Activated CD4-positive, CD25-positive, alpha-beta regulatory T cell (primary cell): ENCODE measurements at places on chromosomes 4 and X.

DNA sequence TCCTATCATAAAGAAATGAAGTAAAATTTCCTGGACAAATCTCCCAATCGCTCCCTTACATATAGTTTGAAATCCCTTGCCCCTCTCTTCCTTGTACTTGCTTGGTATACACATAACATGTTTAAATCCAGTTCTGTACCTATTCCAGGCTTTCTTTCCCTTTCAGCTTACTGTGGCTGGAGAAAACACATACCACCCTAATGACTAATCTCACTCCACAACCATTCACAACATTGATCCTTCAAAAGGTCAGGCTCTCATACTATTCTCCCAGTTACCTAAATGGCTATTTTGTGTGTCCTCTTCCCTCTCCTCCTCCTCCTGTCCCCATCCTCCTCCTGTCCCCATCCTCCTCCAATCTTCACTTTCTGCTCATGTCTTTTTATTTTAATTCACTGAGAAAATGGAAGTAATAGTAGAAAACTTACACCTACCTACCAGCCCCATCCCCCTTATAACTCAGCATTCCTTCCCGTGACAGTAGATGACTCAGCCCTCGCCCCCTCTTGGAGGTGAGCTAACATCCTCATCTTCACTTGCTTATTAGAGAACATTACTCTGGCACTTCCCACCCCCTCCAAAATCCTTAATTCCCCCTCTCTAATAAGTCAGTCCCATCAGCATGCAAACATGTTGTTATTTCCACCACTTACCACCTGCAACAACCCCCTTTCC is 77.5 kb downstream of the IL15 start:
- DNase-seq, result no peak

GRCh38 chr4:138821331-138821730 is 194.2 kb upstream of the NOCT start:
- DNase-seq, result no peak

DNA sequence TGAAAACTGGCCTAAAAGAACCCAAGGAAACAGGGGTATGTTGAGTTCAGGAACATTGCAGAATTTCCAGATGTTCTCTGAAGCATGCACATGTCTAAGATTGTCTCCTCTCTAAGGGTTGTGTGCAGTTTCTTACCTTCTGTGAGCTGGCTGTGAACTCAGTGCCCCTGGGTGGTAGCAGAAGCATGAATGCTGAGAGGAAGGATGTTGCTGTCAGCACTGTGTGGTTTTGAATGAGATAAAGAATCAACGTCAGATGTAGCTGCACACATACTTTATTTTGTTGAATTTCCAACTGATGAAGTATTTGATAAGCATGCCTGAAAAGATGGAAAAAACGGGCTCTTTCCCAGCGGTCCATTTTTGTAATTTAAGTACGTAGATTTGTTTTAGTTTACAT is 23.8 kb upstream of the CD38 start:
- DNase-seq, result peak; percentile 1

GRCh38 chr4:26803211-26803861 is 57.3 kb upstream of the STIM2 start:
- no peak for DNase-seq

GRCh38 chr4:70914000-70914399 is 11.8 kb downstream of the MOB1B start:
- no peak for DNase-seq

DNA sequence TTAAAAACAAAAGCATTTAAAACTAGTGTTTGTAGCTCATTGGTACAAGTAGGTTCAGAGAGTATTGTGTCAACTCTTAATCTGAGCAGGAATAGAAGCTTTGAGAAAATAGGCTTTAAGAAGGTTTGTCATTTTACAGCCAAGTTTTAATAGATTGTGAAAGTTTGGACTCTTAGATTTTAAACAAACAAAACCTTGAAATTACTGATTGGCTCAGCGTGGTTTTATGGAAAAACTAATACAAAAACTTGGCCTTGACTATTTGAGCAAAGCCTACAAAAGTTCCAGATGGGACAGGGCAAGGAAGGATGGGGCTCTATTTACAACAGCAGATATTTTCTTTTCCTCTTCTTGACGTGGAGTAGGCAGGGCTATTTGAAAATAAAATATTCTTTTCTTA is 16.5 kb downstream of the ZFX start:
- no peak for DNase-seq

DNA sequence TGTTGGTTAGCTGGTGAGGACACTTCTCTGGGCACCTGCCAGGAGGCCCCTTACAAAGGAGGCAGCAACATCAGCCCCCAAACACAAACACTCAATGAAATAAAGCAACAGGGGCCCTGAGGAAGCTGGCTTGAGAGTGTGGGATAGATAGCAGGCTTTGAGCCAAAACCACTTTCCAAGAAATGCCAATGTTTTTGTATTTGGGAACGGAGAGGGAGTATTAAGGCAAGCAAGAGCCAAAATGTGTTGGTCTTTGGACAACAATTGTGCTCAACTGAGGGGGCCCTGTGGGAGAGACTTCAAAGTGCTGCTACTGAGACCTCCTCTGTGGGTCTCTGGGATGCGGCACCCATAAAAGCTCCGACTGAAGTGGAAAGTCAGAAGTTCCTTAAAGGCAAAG is 41.0 kb downstream of the RAI2 start:
- no peak for DNase-seq

DNA sequence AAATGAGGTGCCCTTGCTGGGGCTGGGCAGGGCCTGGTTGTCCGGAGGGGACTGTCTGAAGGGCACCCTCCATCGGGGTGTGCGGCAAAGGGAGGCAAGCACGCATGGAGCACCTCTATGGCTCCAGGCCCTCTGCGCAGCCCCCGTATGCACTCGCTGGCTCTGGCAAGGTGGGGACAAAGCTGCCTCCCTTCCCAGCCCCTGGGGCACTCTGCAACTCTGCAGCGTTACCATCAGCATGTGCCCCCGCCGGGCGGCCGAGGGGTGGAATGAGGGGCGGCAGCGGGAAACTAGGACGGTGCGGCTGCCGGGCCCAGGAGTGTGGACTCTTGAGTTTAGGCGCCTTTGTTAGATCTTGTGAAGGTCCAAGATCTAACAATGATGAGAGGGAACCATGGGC is 26.4 kb downstream of the TRMT44 start:
- DNase-seq, result no peak

DNA sequence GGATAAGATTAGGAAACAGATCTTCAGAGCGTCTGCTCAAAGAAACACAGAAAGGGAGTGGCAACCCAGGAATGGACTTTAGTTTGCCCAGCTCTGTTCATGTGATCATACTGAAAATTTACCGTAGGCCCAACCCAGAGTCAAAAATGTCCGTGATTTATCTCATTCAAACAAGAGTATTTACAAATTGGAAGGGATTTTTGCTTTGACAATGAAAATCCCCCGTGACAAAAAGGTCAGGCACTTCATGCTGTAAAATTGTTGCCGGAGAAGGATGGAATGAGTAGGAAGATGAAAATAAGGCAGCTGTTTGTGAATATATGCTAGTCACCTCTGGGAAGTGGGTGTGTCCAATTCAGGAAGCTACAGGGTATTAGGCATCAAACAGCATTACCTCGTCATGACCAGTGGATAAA is 1.2 kb downstream of the SULT1B1 start:
- DNase-seq, result no peak

DNA sequence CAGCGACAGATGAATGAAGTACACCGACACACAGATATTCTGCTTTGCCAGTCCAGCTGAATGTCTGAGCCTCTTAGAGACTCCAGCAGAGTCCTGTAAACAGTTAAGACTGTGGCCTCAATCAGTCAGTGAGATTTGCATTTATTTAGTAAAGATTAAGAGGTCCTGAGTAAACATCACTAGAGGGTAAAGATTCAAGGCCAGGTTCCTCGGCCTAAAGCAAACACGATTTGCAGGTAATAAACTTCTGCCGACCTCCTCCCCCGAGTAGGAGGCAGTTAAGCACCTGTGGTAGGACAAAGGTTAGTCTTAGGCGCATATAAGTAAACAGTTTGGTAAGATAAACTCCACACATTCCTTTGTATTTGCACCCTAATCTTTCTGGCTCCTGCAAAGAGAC is 99.6 kb downstream of the CFAP47 start:
- no peak for DNase-seq

- no peak for DNase-seq
These were observed 99.6 kb upstream of the AFAP1 start for GRCh38 chr4:8039290-8039689.

DNA sequence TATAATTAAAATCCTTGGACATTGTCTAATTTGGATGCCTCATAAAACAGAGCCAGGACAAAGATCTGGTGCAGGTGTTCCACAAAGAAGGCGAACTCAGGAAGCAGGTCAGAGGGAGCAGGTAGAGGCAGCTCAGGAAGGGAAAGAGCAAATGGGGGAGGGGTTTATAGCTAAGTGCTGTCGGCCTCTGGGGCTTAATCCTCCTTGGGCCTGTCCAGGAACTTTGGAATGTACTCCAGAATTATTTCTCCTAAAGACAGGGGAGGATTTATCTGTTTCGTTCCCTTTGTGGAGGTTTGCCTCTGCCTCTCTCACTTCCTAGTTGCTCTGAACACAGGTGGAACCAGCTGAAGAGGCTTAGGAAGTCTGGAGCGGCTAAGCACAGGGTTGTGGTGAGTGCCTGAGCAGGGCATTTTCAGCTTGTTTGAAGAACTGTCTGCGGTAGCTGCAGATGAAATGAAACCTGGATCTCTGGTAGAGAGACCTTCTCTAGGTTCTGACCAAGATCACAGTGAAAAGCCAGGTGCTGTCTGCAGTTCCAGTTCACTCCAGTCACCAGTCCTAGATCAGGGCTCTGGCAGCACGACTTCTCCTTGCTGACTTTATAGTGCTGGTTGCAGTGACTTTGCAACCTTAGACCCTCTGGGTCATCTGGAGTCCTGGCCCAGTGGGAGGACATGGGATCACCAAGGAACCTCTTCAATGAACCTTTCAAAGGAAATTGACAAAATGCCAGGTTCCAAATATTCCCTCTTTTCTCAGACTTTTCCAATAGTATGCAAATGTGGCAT is 519.2 kb downstream of the PCDH10 start:
- no peak for DNase-seq

DNA sequence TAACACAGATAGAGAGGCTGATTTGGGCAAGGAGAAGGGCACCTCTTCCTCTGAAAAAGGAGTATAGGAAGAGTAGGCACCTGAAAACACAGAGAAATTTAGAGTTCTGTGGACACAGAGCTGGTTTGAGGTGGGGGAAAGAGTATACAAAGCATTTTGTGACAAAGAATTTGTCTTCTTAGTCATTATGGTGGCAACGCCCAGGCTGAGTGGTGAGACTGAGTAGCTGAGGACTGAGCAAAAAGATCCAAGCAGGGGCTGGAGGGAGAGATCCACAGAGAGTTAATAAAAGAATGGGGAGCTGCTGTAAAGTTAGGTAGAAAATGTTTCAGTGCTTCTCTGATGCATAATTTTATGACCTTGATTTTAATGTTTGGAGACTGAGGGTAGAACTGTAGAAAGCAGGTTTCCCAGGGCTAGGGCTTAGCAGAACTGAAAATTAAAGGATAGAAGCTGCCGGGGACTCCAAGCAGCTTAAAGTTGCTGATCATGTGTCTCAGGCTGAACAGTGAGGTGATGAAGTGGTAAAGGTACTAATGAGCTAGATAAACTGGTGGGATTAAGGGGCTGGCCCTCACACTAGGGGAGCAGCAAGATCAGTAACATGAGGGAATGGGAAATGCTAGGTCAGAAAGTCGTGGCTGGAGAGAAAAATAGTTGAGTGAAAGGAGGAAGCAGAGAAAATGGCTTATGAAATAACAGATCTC is 118.9 kb downstream of the CEP44 start:
- DNase-seq, result no peak

DNA sequence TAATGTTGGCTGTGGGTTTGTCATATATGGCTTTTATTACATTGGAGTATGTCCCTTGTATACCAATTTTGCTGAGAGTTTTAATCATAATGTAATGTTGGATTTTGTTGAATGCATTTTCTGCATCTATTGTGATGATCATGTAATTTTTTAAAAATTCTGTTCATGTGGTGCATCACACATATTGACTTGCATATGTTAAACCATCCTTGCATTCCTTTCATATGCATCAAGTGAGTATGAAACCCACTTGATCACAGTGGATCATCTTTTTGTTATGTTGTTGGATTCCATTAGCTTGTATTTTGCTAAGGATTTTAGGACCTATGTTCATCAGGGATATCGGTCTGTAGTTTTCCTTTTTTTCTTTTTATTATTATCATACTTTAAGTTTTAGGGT is 12.1 kb downstream of the HEPH start:
- DNase-seq, result no peak

- no peak for DNase-seq
These were observed 19.3 kb downstream of the WDR13 start for GRCh38 chrX:48616576-48616975.

DNA sequence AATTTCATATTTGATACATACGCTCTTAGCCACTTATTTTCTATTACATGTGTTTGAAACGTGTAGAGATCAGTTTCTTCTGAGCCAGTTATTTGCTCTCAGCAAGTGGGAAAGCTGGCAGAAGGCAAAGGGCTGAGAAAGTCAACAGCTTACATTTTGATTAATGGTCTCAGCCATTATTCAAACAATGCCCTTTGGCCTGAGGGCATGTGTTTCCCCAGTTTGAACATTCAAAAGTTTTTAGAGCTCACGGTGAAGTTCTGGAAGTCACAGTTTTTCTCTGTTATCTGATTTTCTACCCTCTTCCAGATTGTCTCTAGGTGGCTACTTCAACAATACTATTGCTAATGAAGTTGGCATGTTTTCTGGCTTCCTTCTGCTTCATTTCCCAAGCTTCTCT is 591.8 kb upstream of the CPEB2 start:
- DNase-seq, result no peak

GRCh38 chr4:18973296-18973695 is 951.7 kb upstream of the LCORL start:
- no peak for DNase-seq

- no peak for DNase-seq
These were observed 30.3 kb downstream of the AMMECR1 start for GRCh38 chrX:110287605-110288004.

DNA sequence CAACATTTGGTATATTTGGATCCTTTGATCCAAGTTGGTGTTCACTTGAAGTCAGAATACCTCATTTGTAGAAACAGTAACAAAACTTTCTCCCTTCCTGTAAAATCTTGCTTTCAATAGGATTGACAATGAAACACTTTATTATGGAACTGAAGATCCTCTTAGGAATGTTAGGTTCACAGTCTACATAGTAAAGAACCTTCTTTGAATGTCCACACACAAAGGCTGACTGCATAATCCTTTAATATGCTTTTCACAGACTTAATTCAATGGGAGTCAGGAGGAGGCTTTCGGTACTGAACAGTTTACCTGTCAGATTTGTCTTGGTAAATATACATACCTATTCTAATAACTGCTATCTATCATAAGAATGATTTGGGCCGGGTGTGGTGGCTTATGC is 188.5 kb downstream of the SPRY1 start:
- DNase-seq, result no peak

GRCh38 chrX:55107911-55108310 is 19.1 kb downstream of the PAGE2 start:
- DNase-seq, result no peak
